ENCODE measurements at places on chromosomes 16 and 17.
A peak's percentile ranks its signal among the peaks of the same experiment; 100 is the strongest.

GRCh38 chr17:60769327-60769726 lies 91.7 kb downstream of the BCAS3 start:
- no peak for DNase-seq

GRCh38 chr16:47592232-47592631 lies 131.1 kb downstream of the PHKB start:
- no peak for DNase-seq

GRCh38 chr16:17072104-17072503 lies 398.7 kb downstream of the XYLT1 start:
- DNase-seq, result no peak

- DNase-seq, result peak; percentile 96
Measured at GRCh38 chr17:64506201-64506575, at the start of gene DDX5. DDX5 (minus strand) TSS chr17:64506289; CDS start chr17:64506119, 170 bp downstream.

- no peak for DNase-seq
Measured at GRCh38 chr16:22352723-22353122, 21.7 kb downstream of the CDR2 start.

- no peak for DNase-seq
Measured at GRCh38 chr16:53154513-53154912, 99.7 kb downstream of the CHD9 start.

- DNase-seq, result no peak
Measured at GRCh38 chr16:11224096-11224893, 31.7 kb downstream of the SOCS1 start.

GRCh38 chr17:50379351-50380132 lies 6.5 kb downstream of the EME1 start:
- no peak for DNase-seq

DNA sequence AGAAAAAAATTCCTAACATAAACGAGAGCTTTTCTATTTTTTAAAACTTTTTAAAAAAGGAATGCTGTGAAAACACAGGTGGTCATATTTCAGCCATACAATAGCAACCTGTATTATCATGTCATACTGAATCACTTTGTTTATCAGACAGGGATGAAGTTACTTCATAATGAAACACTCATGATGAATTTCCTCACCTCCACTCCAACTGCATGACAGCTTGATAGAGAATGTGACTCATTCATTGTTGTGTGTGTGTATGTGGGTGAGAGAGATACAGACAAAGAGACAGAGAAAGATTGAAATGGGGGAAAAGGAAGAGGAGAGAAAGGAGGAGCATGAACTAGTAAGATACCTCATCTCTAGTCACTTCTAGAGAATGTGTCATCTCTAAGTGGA lies 109.0 kb downstream of the SYCE1L start:
- no peak for DNase-seq

- no peak for DNase-seq
Measured at GRCh38 chr17:73203788-73204479, 11.1 kb downstream of the COG1 start.

- no peak for DNase-seq
Measured at GRCh38 chr17:77905766-77906165, 52.7 kb upstream of the TNRC6C start.

DNA sequence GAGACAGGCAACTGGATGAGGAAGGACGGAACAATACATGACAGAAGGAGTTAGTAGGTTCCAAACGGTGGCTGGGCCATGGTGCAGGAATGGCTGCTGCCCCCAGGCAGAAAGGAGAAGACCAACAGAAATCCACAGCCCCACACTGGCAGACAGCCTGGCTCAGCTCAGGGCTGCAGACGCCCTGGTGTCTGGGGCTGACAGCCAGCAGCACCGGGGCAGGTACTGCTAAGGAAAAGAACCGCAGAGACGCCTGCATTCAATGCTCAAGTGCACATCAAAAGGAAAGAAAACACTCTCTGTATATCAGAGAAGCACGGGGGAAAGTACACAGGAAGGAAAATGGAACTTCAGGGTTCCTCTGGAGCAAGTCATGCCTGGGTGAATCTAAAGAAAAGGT lies 53.4 kb downstream of the GAS7 start:
- no peak for DNase-seq

DNA sequence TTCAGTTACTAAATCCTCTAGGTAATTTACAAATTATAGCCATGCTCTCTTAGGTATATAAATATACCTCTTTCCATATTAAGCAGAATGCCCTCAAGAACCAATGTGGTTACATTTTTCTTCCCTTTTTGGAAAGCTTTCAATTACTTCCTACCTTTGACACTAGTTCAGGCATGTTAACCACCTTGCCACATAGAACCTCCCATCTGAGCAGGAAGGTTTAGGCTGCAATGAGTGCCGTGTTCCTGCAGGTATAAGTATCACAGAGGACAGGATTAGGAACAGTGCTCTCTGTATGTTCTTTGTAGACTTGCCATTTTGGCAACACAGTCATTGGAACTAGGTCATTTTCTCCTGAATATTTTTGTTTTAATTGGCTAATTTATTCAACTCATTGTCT lies 20.1 kb downstream of the KRT25 start:
- DNase-seq, result no peak

GRCh38 chr17:58534901-58535421 lies 20.5 kb upstream of the MTMR4 start:
- no peak for DNase-seq

- no peak for DNase-seq
Measured at GRCh38 chr16:15732416-15732815, 82.4 kb downstream of the NDE1 start.

GRCh38 chr17:48992444-48992843 lies 4.7 kb upstream of the IGF2BP1 start:
- DNase-seq, result no peak

DNA sequence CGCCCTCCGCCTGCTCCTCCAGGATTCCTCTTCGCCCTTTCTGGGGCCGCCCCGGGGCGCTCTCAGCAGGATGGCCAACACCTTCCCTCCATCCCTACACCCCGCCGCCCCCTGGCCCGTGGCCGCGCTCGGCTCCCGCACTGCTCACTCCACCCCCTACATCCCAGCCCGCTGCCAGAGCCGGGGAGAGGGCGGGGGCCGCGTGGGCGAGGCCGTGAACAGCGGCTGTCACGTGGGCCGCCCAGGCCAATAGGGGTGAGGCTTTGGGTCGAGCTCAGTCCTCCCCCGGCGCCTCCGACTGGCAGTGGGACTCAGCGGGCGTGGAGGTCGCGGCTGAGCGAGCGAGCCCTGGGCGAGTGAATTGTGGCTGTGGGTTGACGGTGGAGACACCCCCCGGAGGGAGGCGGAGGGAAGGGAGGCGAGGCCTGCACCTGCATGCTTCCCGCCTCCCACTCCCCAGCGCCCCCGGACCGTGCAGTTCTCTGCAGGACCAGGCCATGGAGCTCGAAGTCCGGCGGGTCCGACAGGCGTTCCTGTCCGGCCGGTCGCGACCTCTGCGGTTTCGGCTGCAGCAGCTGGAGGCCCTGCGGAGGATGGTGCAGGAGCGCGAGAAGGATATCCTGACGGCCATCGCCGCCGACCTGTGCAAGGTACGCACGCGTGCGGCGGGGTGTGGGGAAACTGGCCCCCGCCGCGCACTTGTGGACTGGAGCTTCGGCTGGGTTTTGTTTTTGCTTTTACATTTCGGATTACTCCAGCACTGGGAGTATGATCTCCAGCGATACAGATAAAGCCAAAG lies at the start of gene ALDH3A2:
Gene ALDH3A2 (plus strand): TSS at position 277 of the 799 bp plus-strand sequence. CDS start 221 bp downstream, at position 498.
- DNase-seq, result peak; percentile 95

GRCh38 chr17:17226451-17227265 lies 10.3 kb downstream of the FLCN start:
- no peak for DNase-seq

GRCh38 chr16:29812754-29813643 lies 1.0 kb downstream of the PRRT2 start:
- no peak for DNase-seq

- DNase-seq, result no peak
Measured at GRCh38 chr16:56300891-56301850, 109.9 kb downstream of the GNAO1 start.

DNA sequence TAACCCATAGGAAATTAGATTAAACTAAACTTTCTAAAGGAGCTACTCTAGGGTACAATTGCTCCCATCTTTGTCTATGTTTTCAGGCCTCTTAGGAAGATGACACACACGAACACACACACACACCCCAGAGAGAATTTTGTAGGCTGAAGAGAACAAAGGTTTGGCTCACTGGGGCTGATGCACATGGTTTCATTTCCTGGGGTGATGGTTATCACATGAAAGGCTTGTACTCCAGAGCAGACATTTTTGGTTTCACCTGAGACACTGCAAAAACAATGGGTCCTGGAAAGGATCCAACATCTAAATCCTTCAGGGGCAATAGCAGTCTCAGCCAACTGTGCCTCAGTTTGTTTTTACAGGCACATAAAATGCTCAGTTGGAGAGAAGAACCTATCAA lies 62.8 kb downstream of the GRB7 start:
- no peak for DNase-seq

GRCh38 chr17:2136241-2136640 lies 81.3 kb downstream of the HIC1 start:
- no peak for DNase-seq

GRCh38 chr16:86710602-86710950 lies 132.2 kb downstream of the FOXL1 start:
- DNase-seq, result no peak

- DNase-seq, result no peak
Measured at GRCh38 chr17:10421211-10421610, 539 bp downstream of the MYH8 start.

DNA sequence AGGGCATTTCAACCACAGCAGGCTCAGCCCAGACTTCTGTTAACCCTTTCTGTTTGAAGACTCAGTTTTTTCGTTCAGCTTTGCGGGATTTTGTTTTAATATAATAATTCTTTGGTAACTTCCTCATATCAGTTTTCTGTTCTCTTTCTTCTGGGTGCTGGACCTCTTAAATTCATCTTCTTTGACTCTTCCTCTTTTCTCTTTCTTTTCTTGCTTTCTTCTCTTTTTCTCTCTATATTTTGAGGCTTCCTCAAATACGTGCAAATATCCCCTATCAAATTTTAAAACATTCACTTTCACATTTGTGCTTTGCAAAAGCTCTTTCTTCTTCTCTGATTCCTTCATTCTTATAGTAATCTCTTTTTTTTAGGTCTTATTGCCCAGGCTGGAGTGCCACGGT lies 136.3 kb downstream of the HS3ST3B1 start:
- no peak for DNase-seq

DNA sequence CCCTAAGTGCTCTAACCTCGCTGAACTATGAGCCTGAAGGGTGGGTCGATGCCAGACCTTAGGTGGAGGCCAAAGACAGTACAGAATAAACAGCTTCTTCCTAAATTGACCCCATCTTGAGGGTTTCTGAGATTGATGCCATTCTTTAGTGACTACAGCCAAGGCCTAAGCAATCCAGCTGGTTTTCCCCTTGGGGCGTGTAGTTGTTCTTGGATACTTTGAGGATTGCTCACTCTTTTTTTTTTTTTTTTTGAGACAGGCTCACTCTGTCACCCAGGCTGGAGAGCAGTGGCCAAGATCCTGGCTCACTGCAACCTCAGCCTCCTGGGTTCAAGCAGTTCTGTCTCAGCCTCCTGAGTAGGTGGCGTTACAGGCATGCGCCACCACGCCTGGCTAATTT lies 2.0 kb downstream of the OVCA2 start:
- no peak for DNase-seq

DNA sequence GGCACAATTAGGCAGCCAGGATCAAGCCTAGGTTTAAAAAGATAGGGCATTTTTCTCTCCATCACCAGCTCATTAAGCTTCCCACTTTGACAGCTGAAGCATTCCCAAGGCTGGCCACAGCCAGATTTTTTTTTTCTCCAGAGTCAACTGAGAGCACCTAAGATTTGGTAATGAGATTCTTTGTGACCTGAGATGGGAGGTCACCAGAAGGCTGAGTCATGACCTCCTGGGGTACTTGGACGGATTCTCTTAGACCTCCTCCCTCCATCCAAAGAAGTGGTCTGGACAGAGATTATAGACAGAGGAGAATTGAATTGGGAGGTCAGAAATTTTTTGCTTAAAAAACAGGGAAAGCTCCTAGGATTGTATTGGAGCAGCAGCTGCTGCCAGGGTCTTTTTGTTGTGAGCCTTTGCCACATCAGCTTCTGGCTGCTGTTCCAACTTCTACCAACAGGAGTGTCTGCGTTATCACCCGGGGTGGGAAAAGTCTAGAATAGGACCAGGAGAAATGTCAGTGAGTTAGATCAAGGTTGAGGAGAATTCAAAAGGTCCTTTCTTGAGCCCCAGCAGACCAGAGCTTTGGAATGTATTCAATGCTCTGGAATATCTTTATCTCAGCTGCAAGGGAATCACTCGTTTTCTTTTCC lies 221.2 kb upstream of the N4BP1 start:
- DNase-seq, result no peak

DNA sequence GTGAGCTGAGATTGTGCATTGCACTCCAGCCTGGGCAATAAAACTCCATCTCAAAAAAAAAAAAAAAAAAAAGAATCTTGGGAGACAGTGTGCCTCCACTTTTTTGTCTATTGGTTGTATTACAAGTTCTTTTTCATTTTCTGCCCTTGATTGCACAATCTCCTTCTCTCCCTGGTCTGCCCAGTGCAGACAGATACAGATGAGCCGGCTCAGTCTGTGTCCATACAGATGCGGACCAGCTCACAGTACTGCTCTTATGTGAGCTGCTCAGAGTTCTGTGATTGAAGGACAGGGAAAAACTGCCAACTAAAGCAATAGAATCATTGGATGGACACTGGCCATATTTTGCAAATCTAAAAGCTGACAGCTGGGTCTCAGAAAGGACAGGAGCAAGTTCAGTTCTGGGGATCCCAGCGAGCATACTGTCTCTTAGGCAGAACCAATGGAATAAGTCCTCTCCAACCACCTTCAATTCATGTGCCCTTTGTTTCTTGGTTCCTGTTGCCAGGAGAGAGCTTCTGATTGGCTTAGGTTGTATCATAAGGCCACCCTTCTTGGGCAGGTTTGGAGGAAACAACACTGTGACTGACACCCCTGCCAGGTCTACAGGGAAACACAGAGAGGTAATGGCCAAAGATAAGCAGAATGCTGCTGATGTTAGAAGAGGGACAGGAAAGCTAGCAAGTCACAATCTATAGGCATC lies 495.6 kb upstream of the HSBP1 start:
- DNase-seq, result no peak

- no peak for DNase-seq
Measured at GRCh38 chr16:76729525-76729924, 452.3 kb downstream of the CNTNAP4 start.

- DNase-seq, result no peak
Measured at GRCh38 chr16:87926246-87927194, 9.8 kb downstream of the CA5A start.

DNA sequence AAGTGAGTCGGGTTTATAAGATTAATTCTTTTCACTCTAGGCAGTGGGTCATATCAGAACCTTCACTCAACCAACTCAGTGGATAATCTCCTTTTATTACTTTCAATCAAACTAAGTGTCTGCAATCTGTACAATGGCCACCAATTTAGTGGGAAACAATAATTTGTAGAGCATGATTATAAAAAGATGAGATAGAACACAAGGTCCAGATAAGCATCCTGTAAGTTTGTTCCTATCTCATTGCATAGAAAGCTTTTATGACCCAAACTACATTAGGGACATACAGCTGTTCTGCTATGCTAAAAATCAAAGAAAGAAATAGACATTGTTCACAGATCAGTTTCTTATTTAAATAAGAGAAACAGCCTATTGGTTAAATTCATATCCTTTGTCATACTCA lies 341.4 kb upstream of the PSMD7 start:
- no peak for DNase-seq
